ENCODE measurements at places on chromosomes 3 and 15. TPM values are rescaled to one million over a fixed set of nuclear protein-coding genes. Genes with fewer than 3 reads are reported as not detected.

Gene BOC
- 20.2 TPM for total RNA-seq

- DNase-seq = no peak
- no peak overlapping the region for H3K27ac ChIP-seq
- no peaks in the 10 kb centered on the region for H3K36me3 ChIP-seq
- no peaks in the 10 kb centered on the region for H3K27me3 ChIP-seq
- H3K4me1 ChIP-seq = no peaks in the 10 kb centered on the region
Measured at GRCh38 chr15:53918180-53919079, 59.8 kb upstream of the UNC13C start.

GRCh38 chr15:41971089-41971894 is 1.1 kb downstream of the EHD4 start:
- no peaks in the 10 kb centered on the region for H3K36me3 ChIP-seq
- peaks cover 6% of the 10 kb centered on the region for H3K27me3 ChIP-seq
- H3K4me3 ChIP-seq = peak overlapping the region; percentile 86
- DNase-seq = peak; percentile 72
- peak overlapping the region; percentile 72 for H3K27ac ChIP-seq

DNA sequence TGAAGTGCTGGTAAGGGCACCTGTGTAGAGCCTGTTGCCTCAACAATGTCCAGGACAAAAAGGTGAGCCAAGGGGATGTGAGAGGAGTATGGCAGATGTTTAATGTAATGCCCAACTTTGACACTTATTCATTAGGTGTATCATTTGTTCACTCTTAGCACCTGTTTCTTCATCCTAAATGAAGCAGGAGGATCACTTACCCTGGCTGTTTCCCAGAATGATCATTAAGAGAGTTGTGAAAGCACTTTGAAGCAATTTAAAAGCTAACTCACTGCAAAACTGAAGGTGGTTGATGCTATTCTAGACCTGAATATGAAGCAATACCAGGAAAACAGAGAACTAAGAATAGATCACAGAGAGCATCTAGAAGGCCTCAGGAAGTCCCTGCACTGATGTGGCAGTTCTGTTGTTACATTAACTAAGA is 3.4 kb upstream of the HHLA2 start:
- DNase-seq = no peak
- H3K4me1 ChIP-seq = no peaks in the 10 kb centered on the region
- H3K27ac ChIP-seq = no peak overlapping the region
- H3K4me3 ChIP-seq = no peak overlapping the region
- no peaks in the 10 kb centered on the region for H3K27me3 ChIP-seq

- no peak within 1 kb of the TSS for H3K27ac ChIP-seq
- peak within 1 kb of the TSS; percentile 52 for H3K4me3 ChIP-seq
- no peaks in the 10 kb centered on the region for H3K36me3 ChIP-seq
Measured at GRCh38 chr3:141050576-141051442, at the start of gene SPSB4. TSS of gene SPSB4 (plus strand) at chr3:141051347. CDS start at chr3:141066105, 14,758 bp downstream.

Data from astrocyte (in vitro differentiated cells and primary cell).